MCF 10A (cell line): ENCODE measurements at places on chromosomes 11 and 22.

DNA sequence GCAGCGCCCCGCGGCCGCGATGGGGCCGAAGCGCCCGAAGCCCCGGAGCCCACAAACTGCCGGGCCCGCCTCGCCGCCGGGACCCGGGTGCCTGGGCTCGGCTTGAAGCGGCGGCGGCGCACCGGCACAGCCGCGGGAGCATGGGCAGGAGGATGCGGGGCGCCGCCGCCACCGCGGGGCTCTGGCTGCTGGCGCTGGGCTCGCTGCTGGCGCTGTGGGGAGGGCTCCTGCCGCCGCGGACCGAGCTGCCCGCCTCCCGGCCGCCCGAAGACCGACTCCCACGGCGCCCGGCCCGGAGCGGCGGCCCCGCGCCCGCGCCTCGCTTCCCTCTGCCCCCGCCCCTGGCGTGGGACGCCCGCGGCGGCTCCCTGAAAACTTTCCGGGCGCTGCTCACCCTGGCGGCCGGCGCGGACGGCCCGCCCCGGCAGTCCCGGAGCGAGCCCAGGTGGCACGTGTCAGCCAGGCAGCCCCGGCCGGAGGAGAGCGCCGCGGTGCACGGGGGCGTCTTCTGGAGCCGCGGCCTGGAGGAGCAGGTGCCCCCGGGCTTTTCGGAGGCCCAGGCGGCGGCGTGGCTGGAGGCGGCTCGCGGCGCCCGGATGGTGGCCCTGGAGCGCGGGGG lies 346 bp downstream of the FJX1 start:
- no peaks in the 10 kb centered on the region for H3K27me3 ChIP-seq
- H3K36me3 ChIP-seq, result peaks cover 23% of the 10 kb centered on the region
- no peak overlapping the region for H3K27ac ChIP-seq
- DNase-seq, result peak; percentile 48

GRCh38 chr22:28411125-28411524 lies 268.5 kb downstream of the TTC28 start:
- H3K4me1 ChIP-seq, result no peaks in the 10 kb centered on the region
- H3K4me3 ChIP-seq, result no peak overlapping the region
- H3K27me3 ChIP-seq, result peaks cover 77% of the 10 kb centered on the region
- DNase-seq, result no peak
- H3K27ac ChIP-seq, result no peak overlapping the region

DNA sequence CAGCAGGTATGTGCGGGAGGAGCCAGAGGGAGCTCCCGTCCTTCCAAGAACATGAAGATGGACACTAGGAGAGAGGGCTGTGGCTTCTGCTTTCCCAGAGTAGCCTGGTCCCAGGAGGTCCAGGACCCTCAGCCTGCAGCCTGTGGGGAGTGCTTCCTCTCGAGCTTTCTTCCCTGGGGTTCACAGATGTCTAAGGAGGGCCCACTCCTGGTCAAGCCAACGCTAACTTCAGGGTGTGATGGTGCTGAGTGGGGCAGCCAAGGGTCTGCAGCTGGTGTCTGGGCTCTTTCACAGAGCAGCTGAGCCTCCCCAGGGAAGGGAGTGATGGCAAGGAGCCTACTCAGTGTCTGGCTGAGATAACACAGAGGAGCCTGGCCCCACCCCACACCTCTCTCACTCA lies 3.3 kb downstream of the POU2F3 start:
- no peak overlapping the region for H3K27ac ChIP-seq
- H3K4me3 ChIP-seq, result no peak overlapping the region
- no peaks in the 10 kb centered on the region for H3K36me3 ChIP-seq
- peaks cover 36% of the 10 kb centered on the region for H3K27me3 ChIP-seq

GRCh38 chr11:10385696-10386095 lies 69.4 kb upstream of the AMPD3 start:
- no peak overlapping the region for H3K4me3 ChIP-seq
- no peak for DNase-seq
- no peaks in the 10 kb centered on the region for H3K4me1 ChIP-seq
- no peaks in the 10 kb centered on the region for H3K36me3 ChIP-seq
- peaks cover 28% of the 10 kb centered on the region for H3K27me3 ChIP-seq

DNA sequence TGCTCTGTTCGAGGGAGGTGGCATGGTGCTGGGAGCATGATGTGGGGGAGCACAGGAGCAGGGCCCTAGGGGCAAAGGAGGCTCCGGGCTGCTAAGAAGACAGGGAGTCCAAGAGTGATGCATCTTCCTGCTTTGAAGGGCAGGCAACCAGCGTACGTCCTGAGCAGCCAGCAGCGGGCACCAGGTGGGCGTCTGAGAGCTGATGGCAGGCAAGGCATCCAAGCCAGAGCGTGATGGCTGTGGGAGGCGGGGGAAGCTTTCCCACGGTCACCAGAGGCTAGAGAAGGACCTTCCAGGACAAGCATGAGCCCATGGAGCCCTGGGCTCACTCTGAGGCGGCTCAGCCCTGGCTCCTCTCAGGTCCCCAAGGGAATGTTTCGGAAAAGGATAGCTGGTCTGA lies 32.2 kb downstream of the BRD1 start:
- no peak overlapping the region for H3K27ac ChIP-seq
- H3K27me3 ChIP-seq, result no peaks in the 10 kb centered on the region
- peaks cover 89% of the 10 kb centered on the region for H3K36me3 ChIP-seq
- peaks cover 4% of the 10 kb centered on the region for H3K4me1 ChIP-seq
- H3K4me3 ChIP-seq, result no peak overlapping the region
- DNase-seq, result no peak

DNA sequence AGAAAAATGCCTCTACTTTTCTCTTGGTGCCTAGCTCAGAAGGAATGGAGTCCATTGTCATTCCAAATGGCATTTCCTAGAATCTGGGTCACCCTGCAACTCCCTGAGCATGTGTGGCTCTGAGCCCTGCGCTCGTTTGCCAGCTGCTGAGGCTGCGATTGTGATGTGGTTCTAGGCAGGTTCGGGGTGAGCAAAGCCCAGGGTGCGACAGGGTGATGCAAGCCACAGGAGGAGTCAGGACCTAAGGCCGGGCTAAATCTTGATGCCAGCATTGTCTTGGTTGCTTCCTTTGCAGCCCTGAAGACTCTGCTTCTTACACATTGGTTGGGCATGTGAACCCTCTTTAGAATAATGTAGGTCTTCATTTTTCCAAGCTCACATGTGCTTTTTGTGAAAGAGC lies 131.0 kb downstream of the MORC2 start:
- H3K36me3 ChIP-seq, result peaks cover 18% of the 10 kb centered on the region
- peak; percentile 74 for DNase-seq
- peaks cover 42% of the 10 kb centered on the region for H3K4me1 ChIP-seq

- no peaks in the 10 kb centered on the region for H3K27me3 ChIP-seq
- DNase-seq, result peak; percentile 9
These were observed 12.7 kb upstream of the TSGA10IP start for GRCh38 chr11:65932558-65932919.

GRCh38 chr11:1929621-1930461 lies 10.3 kb downstream of the TNNT3 start:
- no peaks in the 10 kb centered on the region for H3K36me3 ChIP-seq
- peaks cover 5% of the 10 kb centered on the region for H3K4me1 ChIP-seq
- peaks cover 32% of the 10 kb centered on the region for H3K27me3 ChIP-seq

- peaks cover 89% of the 10 kb centered on the region for H3K27me3 ChIP-seq
- DNase-seq, result peak; percentile 61
- no peaks in the 10 kb centered on the region for H3K36me3 ChIP-seq
- H3K4me3 ChIP-seq, result no peak overlapping the region
- no peak overlapping the region for H3K27ac ChIP-seq
- H3K4me1 ChIP-seq, result peaks cover 6% of the 10 kb centered on the region
These were observed 47.3 kb downstream of the NRXN2 start for GRCh38 chr11:64675450-64676260.

DNA sequence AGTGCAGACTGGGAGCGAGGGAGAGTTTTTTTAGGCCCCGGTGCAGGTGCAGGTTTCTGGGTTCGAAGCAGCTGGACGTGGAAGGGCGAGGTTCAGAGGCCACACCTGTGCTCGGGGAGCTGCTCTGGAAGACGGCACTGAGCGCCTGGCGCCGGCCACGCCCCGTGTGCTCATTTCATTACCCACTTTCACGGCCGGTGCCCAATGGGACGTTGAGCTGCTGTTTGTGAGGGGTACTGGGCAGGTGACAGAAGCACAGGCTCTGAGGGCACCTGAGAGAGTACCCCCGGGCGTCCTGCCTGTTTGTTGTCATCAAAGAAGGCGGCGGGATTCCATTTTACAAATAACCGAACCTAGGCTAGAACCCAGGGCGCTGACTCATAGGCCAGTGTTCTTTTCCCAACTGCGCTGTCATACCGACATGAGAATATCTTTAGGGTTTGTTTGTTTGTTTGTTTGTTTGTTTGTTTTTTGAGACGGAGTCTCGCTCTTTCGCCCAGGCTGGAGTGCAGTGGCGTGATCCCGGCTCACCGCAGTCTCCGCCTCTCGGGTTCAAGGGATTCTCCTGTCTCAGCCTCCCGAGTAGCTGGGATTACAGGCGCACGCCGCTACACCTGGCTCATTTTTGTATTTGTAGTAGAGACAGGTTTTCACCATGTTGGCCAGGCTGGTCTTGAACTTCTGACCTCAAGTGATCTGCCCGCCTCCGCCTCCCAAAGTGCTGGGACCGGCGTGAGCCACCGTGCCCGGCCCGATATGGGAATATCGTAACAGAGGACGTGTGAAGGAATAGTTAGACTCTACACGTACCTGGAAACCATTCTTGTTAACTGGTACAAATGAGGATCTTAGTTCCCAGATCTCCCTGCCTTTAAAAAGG lies 16.6 kb upstream of the SPTBN2 start:
- no peaks in the 10 kb centered on the region for H3K27me3 ChIP-seq
- DNase-seq, result peak; percentile 58
- H3K27ac ChIP-seq, result peak overlapping the region; percentile 81

- DNase-seq, result no peak
- peaks cover 81% of the 10 kb centered on the region for H3K36me3 ChIP-seq
- no peak overlapping the region for H3K27ac ChIP-seq
- no peaks in the 10 kb centered on the region for H3K27me3 ChIP-seq
These were observed 10.4 kb upstream of the GRK2 start for GRCh38 chr11:67255864-67256263.

DNA sequence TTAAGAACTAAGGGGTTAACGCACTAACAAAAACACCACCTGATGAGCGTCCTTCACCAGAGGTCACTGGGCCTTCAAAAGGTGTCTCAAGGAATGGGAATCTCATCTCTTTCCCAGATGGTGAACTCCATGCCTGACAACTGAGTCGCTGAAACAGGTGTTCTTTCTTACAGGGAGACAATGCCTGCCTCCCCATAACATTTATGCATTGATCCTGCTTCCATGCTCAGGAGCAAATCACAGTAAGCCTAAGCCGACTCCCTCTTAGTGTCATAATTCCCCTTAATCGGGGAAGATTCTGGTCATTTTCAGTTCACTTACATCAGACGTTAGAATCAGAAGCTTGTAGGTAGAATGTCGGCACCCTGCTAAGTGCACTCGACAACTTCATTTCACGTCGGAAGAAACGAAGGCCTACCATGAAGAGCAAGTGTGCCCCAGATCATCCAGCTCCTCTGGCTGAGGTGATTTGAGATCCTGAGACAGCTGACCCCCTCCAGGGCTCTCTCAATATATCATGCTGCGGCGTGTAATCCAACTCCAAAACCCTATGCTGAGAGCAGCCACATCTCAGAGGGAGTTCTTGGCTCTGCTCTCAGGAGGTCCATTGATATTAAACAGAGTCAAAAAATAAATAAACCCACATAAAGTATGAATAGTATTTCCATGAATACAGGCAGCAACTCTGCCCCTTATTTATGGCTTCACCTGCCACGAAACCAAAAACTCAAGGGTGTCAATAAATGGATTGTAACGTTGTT lies 163.1 kb downstream of the LARGE1 start:
- no peaks in the 10 kb centered on the region for H3K4me1 ChIP-seq
- no peak overlapping the region for H3K4me3 ChIP-seq
- no peaks in the 10 kb centered on the region for H3K36me3 ChIP-seq
- H3K27ac ChIP-seq, result no peak overlapping the region

DNA sequence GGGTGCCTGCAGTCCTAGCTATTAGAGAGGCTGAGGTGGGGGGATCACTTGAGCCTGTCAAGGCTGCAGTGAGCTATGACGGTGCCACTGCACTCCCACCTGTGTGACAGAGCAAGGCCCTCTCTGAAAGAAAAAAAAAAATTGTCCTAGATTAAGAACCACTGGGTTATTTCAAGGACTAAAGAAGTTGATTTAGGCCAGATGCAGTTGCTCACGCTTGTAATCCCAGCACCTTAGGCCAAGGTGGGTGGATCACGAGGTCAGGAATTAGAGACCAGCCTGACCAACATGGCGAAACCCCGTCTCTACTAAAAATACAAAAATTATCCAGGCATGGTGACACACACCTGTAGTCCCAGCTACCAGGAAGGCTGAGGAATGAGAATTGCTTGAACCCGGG lies 129.0 kb downstream of the MRTFA start:
- H3K36me3 ChIP-seq, result no peaks in the 10 kb centered on the region
- no peaks in the 10 kb centered on the region for H3K27me3 ChIP-seq
- H3K4me3 ChIP-seq, result no peak overlapping the region
- H3K27ac ChIP-seq, result peak overlapping the region; percentile 85
- H3K4me1 ChIP-seq, result peaks cover 49% of the 10 kb centered on the region
- no peak for DNase-seq

- no peaks in the 10 kb centered on the region for H3K27me3 ChIP-seq
- no peak overlapping the region for H3K4me3 ChIP-seq
- H3K27ac ChIP-seq, result peak overlapping the region; percentile 89
- H3K4me1 ChIP-seq, result peaks cover 28% of the 10 kb centered on the region
These were observed 3.7 kb upstream of the ELFN2 start for GRCh38 chr22:37430941-37431340.

- peaks cover 23% of the 10 kb centered on the region for H3K36me3 ChIP-seq
- peaks cover 42% of the 10 kb centered on the region for H3K4me1 ChIP-seq
- no peaks in the 10 kb centered on the region for H3K27me3 ChIP-seq
- H3K4me3 ChIP-seq, result peak overlapping the region; percentile 82
These were observed 1.0 kb downstream of the FJX1 start for GRCh38 chr11:35619116-35619854.

- no peak overlapping the region for H3K4me3 ChIP-seq
- H3K27me3 ChIP-seq, result no peaks in the 10 kb centered on the region
- no peak for DNase-seq
- H3K4me1 ChIP-seq, result no peaks in the 10 kb centered on the region
- no peak overlapping the region for H3K27ac ChIP-seq
These were observed 81.1 kb downstream of the BMAL1 start for GRCh38 chr11:13358596-13359270.

DNA sequence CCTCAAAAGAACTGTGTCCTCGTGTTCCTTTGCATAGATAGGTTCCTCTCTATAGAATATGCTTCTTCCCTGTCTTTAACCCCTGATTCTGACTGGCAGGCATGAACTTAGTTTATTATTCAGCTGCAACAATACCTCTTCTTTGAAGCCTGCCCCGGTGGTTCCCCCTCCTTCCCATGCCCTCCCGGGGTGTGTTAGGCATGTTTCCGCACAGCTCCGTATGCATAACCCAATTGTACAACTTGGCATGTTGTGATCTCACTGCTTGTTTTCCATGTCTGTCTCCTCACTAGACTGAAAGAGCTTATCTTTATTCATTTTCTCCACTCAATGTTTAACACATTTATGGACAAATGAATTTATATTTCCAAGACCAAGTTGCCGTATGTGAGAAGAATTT lies 72.6 kb downstream of the DEPDC5 start:
- peaks cover 36% of the 10 kb centered on the region for H3K36me3 ChIP-seq
- no peak for DNase-seq
- peaks cover 13% of the 10 kb centered on the region for H3K4me1 ChIP-seq
- H3K4me3 ChIP-seq, result no peak overlapping the region
- no peaks in the 10 kb centered on the region for H3K27me3 ChIP-seq
